ENCODE measurements at places on chromosomes 6 and 20.

DNA sequence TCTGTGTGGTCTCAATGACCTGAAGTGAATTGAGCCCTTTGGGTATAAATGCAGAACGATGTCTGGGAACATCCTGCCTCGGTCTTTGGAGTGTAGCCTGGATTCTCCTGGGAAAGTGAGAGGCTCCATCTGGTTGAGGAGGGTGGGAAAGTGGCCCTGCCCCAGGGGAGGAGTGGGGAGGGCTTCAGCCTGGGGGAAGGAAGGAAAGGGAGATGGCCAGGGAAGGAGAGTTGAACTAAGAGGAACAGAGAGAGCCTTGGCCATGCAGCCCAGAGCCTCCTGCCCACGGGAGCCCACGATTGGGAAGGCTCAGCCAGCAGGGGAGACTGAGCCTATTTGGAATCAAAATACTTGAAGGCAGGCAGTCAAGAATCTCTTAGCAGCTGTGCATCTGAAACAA is 2.3 kb upstream of the EPB41L1 start:
- no peak for DNase-seq

GRCh38 chr6:167984876-167985604 is 12.4 kb upstream of the KIF25 start:
- DNase-seq, result no peak

GRCh38 chr20:29408034-29408695 is 1849.3 kb upstream of the DEFB115 start:
- DNase-seq, result no peak

DNA sequence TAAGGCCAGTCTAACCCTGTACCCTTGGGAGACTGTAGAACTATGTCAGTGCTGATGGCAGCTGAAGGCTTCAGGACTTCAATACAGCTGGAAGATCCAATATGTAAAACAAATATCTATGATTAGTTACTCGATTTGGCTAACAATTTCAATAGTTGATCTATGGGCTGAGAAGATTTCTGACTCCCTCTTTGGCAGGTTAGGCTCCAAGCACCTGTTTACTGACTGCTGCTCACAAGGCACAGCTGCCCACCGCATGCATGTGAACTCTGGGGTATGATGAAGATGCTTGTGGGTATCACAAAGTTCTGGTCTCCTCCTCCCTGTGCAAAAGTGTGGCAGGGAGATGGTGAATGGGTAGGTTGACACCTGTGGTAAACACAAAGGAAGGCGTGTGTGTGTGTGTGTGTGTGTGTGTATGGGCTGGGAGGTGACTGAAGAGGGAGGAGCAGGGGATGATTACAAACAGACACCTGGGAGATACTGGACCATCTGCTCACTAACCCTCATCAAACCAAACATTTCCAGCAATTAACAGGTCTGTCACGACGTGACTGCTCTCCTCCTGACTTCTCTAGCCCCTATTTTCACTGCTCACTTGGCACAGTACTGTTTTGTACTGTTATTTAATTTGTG is 18.1 kb downstream of the ELMO2 start:
- no peak for DNase-seq

DNA sequence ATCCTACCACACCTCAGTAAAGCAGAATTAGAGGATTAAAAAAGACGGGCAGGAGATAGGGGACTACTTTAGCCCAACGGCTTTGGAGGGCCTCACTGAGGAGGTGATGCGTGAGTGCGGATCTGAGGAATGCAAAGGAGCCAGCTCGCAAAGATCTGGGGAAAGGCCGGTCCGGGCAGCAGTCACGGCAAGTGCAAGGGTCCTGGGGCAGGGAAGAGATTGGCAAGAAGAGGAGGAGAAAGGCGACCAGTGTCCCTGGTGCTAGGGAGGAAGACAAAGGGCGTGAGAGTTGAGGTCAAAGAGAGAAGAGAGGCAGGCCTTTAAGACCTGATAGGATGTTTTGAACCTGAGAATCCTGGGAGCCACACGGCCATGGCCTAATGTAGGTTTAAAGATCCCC is 86.8 kb downstream of the KCNB1 start:
- DNase-seq, result no peak

DNA sequence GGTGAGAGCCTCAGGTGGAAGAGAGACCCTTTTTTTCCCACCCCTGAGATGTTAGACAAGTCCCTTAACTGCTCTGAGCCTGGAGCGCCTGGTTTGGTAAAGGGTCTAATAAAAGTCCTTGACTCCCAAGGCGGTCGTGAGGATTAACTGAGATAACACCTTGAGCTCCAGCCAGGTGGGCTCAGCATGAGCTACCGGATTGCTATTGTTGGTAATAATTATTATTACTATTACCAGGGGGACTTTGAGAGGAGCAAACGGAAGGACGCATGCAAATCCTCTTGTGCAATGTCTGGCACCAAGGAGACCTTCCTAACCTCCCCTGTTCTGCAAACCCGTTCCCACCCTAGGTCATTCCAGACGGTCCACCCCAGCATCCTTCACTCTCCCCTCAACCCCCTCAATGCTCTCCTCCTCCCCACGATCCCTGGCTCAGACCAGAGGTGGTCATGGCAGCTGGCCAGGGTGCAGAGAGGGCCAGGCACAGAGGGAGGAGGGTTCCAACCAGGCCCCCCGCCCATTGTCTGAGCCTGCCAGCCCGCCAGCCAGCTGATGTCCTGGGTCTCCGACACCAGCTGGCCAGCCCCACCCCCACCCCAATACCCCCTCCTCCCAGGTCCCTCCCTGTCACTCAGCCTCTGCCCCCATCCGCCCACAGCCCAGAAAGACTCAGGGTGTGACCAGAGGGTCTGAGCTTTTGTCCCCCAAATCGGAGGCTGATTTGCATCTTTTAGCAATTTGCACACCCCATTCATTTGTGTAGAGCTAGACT is 14.3 kb upstream of the CBFA2T2 start:
- DNase-seq, result no peak

DNA sequence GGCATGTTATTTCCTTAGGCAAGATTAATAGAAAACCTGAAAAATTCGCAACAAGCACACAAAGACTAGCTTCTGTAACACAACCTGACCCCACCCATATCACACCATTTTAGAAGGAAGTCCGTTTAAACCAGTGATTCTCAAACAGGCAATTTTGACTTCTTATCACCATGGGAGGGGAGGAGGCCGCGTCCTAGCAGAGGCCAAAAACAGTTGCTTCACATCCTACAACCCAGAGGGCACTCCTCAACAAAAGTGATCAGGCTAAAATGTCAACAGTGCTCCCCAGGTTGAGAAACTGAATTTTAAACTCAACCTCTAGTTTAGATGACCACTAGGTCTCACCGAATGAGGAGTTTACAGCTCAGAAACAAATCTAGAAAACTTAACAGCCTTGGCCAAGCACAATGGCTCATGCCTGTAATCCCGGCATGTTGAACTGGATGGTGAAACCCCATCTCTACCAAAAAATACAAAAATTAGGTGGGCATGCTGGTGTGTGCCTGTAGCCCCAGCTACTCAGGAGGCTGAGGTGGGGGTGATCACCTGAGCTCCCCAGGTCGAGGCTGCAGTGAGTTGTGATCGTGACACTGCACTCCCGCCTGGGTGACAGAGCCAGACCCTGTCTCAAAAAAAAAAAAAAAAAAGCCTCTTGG is 3.4 kb downstream of the SNX5 start:
- DNase-seq, result no peak

- no peak for DNase-seq
Measured at GRCh38 chr6:163260111-163260895, 154.2 kb upstream of the QKI start.

DNA sequence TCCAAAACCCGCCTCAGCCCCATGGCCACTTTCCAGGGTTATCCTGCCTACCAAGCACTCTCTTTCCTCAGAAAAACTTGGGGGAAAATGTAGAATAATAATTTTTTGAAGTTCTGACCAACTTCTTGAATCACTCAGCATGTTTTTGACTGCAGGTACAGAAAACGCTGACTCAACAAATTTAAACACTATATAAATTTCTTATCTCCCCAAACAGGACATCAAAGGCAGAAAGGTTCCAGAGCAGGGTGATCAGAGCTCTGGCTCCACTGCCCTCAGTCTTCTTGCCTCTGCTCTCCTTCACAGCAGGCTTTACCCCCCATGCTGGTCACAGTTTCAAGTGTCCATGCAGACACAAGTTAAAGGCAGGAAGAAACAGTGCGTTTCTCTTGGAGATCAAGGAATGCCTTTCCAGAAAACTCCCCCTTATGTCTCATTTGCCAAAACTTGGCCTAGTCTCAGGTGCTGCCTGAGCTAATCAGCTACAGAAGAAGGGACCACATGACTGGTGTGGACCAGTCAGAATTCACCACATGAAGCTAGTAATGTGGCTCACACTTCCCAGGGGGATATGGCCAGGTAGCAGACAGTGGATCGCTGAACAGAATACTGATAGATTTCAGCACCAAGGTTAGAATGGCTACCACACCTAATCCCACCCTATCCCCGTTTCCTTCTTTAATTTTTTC is 24.4 kb upstream of the SLC17A3 start:
- no peak for DNase-seq

GRCh38 chr6:27188061-27188884 is 59.2 kb upstream of the PRSS16 start:
- no peak for DNase-seq

- no peak for DNase-seq
Measured at GRCh38 chr20:17794400-17794799, 94.6 kb downstream of the BANF2 start.

DNA sequence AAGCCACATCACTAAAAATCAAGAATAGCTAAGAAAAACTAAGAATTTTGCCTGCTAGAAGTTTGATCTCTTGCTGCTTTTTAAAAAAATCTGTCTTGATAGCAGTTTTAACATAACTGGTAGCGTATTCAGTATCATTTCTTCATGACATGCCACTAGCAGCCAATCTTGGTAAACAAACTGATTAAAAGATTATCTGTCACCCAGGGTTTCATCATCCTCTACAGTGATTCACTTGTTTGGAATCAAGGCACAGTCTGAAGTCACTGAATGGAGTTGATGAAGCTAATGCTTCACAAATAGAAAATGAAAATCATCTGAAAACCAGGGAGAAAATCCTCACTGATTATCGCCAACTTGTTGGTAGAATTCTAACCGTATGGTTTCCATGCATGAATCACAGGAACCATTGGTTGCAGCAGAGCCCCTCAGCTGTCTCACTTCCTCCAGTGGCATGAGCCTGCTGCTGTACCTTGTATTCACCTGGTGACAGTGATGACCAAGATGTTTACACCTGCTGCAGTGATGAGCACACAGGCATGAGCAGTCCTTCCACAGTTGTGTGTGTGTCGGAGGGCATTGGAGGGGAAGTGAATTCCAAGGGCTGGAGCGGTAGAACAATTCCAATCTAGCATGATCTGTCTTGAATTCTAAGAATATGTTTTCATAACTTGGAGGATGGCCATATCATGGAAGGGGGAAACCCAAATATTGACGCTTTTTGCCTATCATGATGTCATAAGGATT is 275.0 kb downstream of the KHDC1L start:
- DNase-seq, result no peak

DNA sequence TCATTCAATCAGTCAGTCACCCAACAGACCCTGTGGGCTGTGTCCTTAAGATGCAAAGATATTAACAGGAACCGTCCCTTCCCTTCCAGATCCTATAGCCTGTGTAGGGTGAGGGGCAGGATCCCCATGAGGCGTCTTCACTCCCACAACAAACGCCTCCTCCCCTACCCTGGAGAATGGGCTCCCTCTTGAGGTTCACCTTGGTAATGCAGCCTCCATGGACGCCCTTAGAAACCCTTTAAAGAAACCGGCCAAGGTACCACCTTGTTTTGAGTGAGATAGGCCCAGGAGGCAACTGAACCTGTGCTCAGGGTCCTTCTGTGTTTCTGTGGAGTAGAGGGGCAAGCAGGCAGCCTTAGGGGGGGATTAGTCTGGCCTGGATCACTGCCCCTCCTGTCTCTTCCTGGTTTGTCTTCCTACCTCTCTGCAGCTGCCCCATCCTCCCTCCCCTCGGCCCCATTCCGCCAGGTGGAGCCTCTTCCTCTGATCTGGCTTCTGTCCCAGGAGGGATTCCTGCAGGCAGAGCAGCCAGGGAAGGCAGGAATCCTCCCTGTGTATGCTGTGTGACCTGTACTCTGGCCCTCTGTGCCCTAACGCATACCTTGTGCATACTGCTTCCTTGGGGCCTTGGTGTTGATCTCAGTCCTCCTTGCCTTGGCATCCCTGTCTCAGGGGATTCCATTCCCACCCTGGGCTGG is 6.6 kb upstream of the GUCA1A start:
- peak; percentile 53 for DNase-seq

GRCh38 chr6:105797286-105797979 is 288.7 kb upstream of the PRDM1 start:
- no peak for DNase-seq

GRCh38 chr6:125868252-125868651 is 77.5 kb downstream of the NCOA7 start:
- no peak for DNase-seq

- DNase-seq, result no peak
Measured at GRCh38 chr6:145068577-145068976, 666.7 kb downstream of the EPM2A start.

DNA sequence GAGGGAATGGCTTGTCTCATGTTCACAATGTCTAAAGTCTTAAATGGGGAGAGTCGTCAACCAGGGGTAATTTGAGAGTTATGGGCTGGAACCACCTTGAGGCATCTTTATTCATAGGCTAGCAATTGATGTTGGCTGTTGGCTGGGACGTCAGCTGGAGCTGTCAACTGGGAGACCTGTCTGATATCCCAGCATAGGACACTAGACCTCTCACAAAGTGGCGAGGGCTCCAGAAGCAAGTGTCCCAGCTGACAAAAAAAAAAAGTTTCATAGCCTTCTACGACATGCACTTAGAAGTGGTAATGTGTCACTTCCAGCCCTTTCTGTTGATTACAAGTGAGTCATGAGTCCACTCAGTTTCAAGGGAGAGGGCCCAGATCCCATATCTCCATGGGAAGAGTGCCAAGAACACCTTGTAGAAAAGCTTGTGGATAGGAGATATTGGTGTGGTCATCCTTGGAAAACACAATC is 278.0 kb downstream of the ESR1 start:
- no peak for DNase-seq

GRCh38 chr6:38079537-38079936 is 260.0 kb downstream of the ZFAND3 start:
- DNase-seq, result no peak

DNA sequence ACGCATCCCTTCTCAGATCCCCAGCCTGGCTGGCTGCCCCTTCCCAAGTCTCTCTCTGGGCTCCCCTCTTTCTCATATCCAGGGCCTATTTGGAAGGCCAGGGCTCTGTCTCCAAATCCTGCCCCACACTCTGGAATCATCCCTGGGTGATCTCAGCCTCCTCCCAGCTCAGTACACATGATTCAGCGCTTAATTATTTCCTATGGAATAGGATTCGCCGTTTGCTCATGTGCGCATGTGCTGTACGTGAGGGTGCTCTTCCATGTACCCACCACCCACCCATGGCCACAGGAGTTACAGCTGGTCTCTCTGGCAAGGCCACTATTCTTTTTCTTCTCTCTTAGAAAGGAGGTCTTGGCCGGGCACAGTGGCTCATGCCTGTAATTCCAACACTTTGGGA is 81.7 kb upstream of the FOXP4 start:
- DNase-seq, result no peak

DNA sequence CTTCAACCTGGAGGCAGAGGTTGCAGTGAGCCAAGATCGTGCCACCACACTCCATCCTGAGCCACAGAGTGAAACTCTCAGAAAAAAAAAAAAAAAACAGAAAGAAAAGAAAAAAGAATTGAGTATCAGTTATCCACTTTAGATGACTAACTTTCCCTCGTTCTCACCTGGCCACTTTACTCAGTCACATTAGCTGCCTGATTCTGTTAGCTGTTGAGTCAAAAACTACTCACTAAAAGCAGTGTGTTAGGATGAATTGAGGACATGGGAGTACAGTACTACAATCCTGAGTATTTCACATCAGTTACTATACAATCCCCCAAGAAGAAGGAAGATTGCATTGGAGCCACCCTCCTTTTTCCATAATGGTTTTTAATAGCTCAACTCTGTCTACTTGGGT is 114.6 kb downstream of the ADAT2 start:
- DNase-seq, result no peak

- no peak for DNase-seq
Measured at GRCh38 chr6:43096451-43097097, 20.5 kb downstream of the PTK7 start.

All from CMK (cell line).